Body of pancreas (tissue), 4 donors: ENCODE measurements at places on chromosomes 5 and 9. TPM values are rescaled to one million over a fixed set of nuclear protein-coding genes. Genes with fewer than 3 reads are reported as not detected.

- no peak for DNase-seq
- no peak overlapping the region for H3K4me3 ChIP-seq
- no peak overlapping the region for H3K27ac ChIP-seq
- H3K4me1 ChIP-seq = no peaks in the 10 kb centered on the region
- H3K27me3 ChIP-seq = no peaks in the 10 kb centered on the region
These were observed 393.9 kb upstream of the RIOK2 start for GRCh38 chr5:97576956-97577355.

Gene PTPN3
- total RNA-seq = 13.2 TPM

Gene LECT2
- not detected for total RNA-seq

- H3K36me3 ChIP-seq = no peaks in the 10 kb centered on the region
- H3K27me3 ChIP-seq = no peaks in the 10 kb centered on the region
- peaks cover 18% of the 10 kb centered on the region for H3K4me1 ChIP-seq
- no peak overlapping the region for H3K27ac ChIP-seq
These were observed 36.8 kb downstream of the SLC22A5 start for GRCh38 chr5:132406144-132406783.

DNA sequence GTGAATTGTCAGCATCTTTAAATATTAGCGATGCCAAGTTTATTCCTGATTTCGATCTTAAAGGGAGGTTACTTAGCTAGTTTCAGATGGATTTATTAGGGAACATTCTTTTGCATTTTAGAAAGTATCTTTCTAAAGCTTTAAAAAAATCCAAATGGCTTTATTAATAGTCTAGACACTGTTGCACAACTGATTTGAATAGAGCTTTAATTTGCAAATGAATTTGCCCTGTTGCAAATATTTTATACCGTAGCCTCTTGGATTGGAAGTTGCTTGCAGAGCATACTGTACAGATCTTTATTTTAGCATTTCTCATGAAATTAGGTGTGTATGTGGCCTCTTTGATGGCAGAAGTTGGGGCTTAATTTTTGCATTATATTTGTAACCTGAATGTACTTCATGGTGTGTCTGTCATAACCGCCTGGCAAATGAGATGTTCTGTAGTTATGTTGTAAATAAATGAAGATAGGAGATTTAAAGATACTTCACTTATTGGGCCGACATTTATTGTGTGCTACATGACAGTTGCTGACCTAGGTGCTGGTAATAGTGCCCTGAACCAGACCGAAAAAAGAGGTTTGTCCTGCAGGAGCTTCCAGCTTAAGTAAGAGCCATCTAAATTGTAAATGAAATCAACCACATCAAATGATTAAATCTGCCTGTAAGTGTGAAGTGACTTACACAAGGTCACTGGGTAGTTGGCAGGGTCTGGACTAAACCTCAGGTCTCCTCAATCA lies 1.8 kb downstream of the TCERG1 start:
- H3K36me3 ChIP-seq = no peaks in the 10 kb centered on the region
- no peak overlapping the region for H3K27ac ChIP-seq
- peaks cover 29% of the 10 kb centered on the region for H3K4me1 ChIP-seq
- no peak overlapping the region for H3K4me3 ChIP-seq

Gene MYMK
- total RNA-seq = not detected

GRCh38 chr5:96636046-96636445 lies 26.1 kb upstream of the CAST start:
- no peaks in the 10 kb centered on the region for H3K36me3 ChIP-seq
- H3K4me3 ChIP-seq = no peak overlapping the region
- no peak overlapping the region for H3K27ac ChIP-seq
- no peaks in the 10 kb centered on the region for H3K27me3 ChIP-seq

DNA sequence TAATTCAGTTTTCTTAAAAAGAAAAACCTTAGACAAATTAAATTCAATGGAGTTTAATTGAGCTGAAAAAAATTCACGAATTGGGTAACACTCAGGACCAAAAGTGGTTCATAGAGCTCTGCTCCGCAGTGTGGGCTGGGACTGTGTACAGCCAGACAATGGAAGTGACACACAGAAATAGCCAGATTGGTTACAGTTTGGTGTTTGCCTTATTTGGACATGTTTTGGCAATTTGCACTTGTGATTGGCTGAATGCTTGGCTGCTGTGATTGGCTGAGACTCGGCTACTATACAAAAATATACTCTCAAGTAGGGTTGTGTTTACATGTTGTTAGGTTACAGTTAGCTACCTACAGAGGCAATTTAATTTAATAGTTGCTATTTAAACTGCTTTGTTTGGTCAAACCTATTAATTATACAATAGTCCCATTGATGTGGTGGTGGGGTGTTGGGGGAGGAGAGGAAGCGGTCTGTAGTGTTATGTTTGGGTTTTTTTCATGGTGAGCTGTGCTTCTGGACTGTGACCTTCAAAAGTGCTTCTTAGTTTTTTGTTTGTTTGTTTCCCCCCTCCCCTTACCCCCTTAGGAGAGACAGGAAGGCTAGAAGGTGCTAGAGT lies 95.2 kb downstream of the CNTLN start:
- no peak overlapping the region for H3K27ac ChIP-seq
- H3K36me3 ChIP-seq = no peaks in the 10 kb centered on the region
- no peaks in the 10 kb centered on the region for H3K27me3 ChIP-seq
- no peak for DNase-seq
- H3K4me3 ChIP-seq = no peak overlapping the region
